Stimulated activated CD4-positive, alpha-beta T cell treated with anti-CD3 and anti-CD28 coated beads, Interleukin-12 subunit alpha, Interleukin-12 subunit beta, amount 100 ng/mL, for 24 hours (primary cell): ENCODE measurements at places on chromosomes 16 and 17.

- no peak for DNase-seq
Measured at GRCh38 chr17:72445055-72445991, 324.5 kb downstream of the SOX9 start.

DNA sequence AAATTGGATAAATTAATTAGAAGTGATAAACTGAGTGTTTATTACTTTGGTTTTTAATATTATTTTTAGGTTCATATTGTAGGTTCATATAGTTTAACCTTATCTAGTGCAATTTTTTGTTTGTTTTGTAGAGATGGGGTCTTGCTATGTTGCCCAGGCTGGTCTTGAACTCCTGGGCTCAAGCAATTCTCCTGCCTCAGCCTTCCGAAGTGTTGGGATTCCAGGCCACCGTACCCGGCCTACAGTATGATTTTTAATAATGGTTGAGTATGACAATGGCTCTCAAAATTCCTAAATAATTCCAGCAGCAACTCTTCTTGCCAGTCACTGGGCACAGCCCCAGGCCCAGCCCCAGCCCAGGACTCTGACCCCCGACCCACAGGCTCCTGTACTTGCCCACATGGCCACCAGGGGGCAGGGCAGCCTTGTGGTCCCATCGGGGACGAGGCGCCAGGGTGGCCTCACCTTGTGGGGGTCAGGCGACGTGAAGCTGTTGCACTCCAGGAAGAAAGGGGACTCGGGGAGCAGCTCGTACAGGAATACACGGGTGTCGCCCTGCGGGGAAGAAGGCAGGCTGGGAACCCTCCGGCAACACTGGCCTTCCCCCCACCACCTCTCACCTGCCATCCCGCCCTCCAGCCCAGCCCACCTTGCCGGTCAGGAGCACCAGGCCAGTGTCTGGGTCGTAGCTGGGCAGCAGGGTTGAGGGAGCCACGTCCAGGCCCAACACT lies 7.9 kb upstream of the PAM16 start:
- DNase-seq, result peak; percentile 48

GRCh38 chr16:55615071-55615470 lies 40.7 kb upstream of the SLC6A2 start:
- no peak for DNase-seq

GRCh38 chr16:15041271-15042004 lies 14.4 kb downstream of the NTAN1 start:
- DNase-seq, result no peak

DNA sequence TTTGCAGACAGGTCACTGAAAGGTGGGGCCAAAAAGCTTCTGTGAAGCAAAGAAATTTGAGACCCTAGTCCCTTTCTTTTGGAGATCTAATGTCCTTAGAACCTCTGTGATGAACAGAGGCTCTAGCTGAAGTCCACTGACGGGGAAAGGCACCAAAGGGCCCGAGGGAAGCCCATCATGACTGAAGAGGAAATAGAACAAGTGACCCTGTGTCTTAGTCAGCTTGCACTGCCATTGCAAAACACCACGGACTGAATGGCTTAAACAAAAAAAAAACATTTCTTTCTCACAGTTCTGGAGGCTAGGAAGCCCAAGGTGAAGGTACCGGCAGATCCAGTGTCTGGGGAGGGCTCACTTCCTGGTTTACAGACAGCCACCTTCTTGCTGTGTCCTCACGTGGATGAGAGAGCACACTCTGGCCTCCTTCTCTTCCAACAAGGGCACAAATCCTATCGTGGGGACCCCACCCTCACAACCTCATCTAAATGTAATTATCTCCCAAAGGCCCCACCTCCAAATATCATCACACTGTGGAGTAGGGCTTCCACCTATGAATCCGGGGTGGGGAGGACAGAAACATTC lies 24.3 kb upstream of the ASGR2 start:
- DNase-seq, result no peak

GRCh38 chr17:4577386-4577993 lies 6.8 kb upstream of the SMTNL2 start:
- no peak for DNase-seq

GRCh38 chr17:62984801-62985200 lies 18.8 kb downstream of the TANC2 start:
- no peak for DNase-seq

GRCh38 chr17:10756619-10757018 lies 26.8 kb upstream of the TMEM220 start:
- no peak for DNase-seq

DNA sequence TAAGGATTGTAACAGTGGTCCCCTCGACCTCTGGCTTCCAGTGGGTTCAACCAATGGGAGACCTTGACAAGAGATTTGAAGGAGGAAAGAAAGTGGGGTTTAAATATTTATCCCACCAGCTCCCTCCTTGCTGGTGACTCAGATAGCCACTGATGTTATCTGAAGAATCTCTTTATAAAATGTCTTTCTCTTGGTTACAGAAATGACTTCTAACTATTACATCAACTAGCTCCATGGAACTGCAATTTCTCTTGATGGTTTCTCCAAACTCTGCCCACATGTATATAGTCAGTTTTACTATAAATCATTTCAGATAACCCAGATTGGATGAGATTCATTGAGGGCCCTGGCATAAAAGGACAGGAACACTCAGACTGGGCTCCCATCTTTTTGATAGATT lies 920.2 kb upstream of the SOX9 start:
- no peak for DNase-seq

- DNase-seq, result no peak
Measured at GRCh38 chr16:75248142-75248535, 3.3 kb downstream of the BCAR1 start.

DNA sequence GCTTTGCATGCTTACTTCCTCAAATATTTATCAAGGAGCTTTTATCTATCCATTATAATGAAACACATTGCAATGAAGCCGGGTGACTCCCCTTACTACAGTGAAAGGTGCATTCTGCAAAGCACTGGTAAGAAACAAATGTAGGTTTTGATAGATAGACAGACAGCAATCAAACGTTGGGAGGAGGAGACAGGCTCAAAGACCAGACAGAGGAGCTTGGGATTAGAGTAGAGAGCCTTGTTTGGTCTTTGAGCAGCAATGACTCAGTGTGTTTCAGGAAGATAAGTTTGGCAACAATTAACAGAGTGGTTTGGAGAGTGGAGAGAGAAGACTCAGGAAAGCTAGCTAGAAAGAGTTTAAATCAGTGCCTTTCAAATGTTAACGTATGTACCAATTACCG lies 68.8 kb downstream of the ZNF18 start:
- no peak for DNase-seq

DNA sequence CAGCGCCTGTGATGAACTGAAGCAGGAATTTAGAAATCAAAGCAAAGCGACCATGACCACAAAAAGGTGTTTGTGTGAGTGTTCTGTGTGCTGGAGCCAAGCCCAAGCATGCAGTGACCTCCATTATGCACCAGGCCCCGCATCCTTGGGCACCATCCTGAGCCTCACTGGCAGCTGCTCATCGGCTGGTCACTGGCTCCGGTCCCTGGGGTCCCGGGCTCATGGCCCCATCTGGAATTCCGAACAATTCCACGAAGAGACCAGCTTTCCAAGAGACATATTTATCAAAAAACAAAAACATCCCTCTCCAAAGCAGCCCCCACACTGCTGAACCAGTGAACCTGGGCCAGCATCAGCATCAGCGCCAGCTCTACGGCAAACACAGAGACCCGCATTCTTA lies 15.2 kb upstream of the ZNF469 start:
- no peak for DNase-seq

DNA sequence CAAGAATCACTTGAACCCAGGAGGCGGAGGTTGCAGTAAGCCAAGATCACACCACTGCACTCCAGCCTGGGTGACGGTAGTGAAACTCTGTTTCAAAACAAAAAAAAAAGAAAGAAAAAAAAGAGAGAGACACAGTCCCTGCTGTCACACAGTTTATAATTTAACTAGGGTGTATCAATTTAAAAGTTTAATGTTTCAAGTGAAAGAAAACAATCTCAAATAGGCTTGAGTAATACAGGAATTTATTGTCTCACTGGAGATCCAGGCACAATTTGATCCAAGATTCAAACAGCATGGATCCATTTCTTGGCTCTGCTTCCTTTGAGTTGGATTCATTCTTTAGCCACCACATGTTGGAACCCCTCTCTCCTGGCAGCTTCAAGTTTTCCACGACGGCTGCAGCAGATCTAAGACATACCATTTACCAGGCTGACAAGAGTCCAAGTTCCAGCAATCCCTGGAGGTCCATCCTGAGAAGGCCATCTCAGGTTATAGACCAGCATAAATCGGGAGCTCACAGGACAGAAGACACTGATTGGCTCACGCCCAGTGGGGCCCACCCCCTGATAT lies 97.5 kb downstream of the YPEL2 start:
- DNase-seq, result no peak

- no peak for DNase-seq
Measured at GRCh38 chr17:17572010-17572785, 19.3 kb downstream of the PEMT start.

GRCh38 chr17:7794075-7794663 lies 39.8 kb upstream of the KDM6B start:
- DNase-seq, result no peak

DNA sequence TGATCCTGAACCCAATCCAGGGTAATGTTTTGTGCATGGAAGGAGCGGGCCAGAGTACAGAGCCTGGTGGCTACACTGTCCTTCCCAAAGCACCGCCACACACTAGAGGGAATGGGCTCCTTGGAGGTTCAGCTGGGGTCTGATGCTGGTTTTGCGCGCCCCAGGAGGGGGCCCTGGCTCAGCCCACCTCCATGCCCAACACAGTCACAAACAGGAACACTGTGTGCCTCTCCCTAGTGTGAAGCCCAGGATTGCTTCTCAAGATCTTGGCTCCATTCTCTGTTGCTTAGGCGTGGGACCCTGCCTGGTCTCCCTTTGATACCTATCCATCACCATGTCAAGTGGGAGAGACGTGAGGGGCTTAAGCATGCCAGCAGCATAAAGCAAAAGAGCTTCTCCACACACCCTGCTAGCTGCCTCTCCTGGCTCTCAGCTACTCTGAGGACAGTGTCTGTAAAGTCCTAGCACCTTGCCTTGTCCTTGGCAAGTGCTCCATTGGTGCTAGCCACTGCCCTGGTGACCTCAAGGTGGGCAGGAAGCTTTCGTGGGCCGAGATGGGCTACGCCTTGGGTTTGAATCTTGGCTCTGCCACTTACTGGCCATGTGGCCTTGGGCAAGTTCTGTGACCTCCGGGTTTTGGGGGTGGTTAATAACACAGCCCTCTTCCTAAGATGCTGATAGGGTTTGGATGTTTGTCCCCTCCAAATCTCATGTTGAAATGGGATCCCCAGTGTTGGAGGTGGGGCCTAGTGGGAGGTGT lies 122.2 kb downstream of the C16orf78 start:
- DNase-seq, result no peak

GRCh38 chr17:42163113-42163512 lies 8.3 kb upstream of the RAB5C start:
- DNase-seq, result peak; percentile 46

GRCh38 chr17:32016231-32016630 lies 9.0 kb downstream of the LRRC37B start:
- no peak for DNase-seq

GRCh38 chr17:46744441-46744840 lies 74.1 kb downstream of the WNT3 start:
- no peak for DNase-seq
